ENCODE measurements at places on chromosomes 12 and 14.

DNA sequence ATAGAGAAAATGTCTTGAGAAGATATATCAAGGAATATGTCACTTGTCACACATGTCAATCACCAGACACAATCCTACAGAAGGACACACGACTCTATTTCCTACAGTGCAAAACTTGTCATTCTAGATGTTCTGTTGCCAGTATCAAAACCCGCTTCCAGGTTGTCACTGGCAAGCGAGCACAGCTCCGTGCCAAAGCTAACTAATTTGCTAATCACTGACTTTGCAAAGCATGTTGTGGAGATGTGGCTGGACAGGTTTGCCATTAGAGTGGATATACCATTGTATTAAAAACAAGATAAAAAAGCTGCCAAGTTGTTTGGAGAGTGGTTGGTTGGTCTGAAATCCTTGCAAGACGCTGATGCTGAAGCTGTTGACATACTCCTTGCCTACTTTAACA lies 7.9 kb upstream of the SGPP1 start:
- DNase-seq = no peak

- DNase-seq = no peak
These were observed 92.1 kb upstream of the BMP4 start for GRCh38 chr14:54048736-54049135.

- DNase-seq = no peak
These were observed 112.6 kb downstream of the ZNF664 start for GRCh38 chr12:124085419-124086296.

DNA sequence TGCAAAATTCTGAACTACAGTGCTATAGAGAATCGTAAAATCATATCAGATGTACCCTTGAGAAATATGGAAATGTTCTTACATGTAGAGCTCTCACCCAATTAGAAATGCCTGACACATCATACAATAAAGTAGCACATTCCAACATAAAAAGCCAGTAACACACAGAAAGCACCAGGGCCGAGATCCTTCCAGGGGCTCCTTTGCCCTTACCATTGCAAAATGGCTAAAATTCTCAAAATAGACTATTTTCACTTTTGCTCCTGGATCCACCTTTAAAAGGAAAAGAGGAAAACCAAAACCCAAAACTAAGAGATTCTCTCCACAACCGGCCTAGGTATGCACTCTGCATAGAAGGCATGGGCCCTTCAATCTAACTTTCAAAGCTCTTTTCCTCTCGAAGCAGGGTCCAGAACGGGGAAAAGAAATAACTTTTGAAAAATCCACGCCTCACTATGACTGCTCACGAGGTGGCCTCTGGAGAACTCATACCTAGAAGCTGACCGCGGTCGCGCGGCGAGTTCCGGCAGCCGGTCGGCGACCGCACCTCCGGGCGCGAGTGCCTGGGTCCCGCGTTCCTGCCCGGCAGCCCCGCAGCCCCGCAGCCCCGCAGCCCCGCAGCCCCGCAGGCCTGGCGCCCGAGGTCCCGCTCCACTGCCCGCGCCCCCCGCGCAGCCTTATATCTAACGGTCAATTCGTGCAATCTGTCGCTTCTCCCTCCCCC lies 2.7 kb downstream of the OTX2 start:
- no peak for DNase-seq

GRCh38 chr12:80422550-80422949 lies 21.5 kb upstream of the PTPRQ start:
- DNase-seq = no peak

DNA sequence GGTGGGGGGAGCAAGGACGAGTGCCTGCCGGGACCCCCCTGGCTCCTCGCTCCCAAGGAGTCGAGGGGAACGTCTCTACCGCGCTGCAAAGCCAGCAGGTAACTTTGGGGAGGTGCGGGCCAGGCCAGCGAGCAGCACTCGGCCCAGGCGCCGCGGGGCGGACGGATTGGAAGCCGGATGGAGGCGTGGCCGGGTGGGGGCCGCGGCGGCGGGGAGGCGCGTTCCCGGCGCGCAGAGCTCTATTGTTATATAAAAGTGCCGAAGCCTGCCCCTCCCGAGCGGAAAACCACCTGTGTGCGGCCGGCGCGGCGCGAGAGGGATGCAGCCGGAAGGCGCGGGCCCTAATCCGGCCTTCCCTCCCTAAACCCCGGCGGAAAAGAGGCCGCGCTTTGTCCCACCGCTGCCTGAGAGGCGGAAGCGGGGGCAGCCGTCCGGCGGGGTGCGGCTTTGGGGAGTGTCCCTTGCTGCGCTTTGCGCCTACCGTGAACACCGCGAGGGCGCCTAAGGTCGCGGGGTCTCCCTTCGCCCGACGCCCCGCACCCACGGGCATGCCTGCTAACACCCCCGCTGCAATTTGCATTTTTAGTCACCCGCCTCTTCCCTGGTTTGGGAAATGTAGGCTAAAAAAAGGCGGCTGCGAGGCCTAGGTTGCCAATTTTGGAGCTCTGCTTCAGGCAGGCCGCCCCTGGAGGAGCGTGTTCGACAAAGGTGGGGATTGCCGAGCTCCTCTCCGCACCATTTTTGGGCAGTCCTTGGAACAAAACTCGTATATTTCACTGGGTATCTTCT lies 1.7 kb upstream of the DUSP6 start:
- peak; percentile 48 for DNase-seq

DNA sequence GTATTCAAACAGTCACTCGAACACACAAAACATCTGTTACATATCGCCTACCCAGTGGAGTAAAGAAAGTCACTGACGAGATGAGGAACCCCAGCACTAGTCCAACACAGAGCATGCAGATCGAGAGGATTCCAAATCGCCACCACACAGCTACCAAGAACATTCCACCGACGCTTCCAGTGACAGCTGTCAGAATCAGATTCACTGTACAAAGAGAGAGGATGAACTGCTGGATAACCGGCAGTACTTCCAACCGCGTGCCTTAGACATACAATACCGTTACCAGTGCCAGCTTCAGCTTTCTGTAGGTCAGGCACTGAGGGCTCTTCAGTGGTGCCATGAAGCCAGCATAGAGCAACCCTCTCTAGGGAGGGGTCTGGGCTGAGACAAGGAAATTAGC lies 34.5 kb downstream of the TM7SF3 start:
- DNase-seq = no peak

DNA sequence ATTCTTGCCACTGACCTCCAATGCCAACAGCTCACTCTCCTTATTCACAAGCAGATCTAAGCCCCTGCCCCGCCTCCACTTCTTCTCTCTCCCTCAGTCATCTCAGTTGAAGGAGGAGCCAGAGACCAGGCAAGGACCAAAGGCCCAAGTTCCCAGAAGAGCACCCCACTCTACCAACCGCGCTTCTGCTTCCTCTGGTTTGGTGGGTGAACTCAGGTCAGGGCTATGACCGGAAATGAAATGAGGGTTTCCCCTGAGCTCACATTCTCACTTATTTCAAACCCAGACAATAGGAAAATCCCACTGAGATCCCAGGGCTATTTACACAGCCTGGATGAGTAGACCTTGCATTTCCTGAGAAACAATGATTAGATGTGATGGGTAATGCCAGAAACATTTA lies 9.9 kb downstream of the DPF3 start:
- no peak for DNase-seq
